ENCODE measurements at places on chromosomes 1 and 21. TPM values are rescaled to one million over a fixed set of nuclear protein-coding genes. Genes with fewer than 3 reads are reported as not detected.

The ZNF593OS gene
- total RNA-seq = not detected

The LAMB3 gene
- 6.1 TPM for total RNA-seq

The TMEM79 gene
- 0.83 TPM for total RNA-seq

The BRINP3 gene
- total RNA-seq = 0.26 TPM

The PLA2G2C gene
- not detected for total RNA-seq

The NIPAL3 gene
- 29.7 TPM for total RNA-seq

The JAM2 gene
- total RNA-seq = 30.9 TPM

The PLPP3 gene
- 80.0 TPM for total RNA-seq

The WDR47 gene
- total RNA-seq = 14.6 TPM

The RNF207 gene
- total RNA-seq = 58.2 TPM

DNA sequence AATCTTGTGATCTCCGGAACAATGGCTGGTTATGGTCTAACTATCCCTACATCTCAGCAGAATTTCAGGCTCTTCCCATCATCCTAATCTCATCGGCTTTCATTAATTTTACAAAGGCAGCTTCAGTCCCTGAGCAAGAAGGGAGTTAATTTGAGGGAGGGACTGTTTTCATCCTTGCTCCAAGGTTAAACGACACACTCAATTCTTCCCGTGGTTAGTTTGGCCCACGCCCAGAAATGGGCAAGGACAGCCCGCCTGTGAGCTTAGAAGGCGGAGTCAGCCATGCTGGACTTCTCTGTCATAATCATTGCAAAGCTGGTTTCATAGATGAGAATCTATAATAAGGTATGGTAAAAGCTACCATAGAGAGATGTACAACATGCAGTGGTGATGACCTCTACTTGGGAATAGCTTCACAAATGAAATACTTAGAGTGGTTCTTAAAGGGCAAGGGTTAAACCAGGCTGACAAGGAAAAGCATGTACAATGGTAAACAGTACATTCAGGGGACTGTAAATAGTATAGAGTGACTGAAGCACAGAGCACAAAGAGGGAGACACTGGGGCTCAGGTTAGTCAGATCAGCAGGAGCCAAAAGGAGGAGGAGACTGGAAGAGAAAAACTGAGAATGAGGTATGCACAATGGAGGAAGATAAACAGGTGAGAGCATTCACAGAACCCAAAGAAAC lies 108.8 kb downstream of the SMYD3 start:
- DNase-seq = no peak

DNA sequence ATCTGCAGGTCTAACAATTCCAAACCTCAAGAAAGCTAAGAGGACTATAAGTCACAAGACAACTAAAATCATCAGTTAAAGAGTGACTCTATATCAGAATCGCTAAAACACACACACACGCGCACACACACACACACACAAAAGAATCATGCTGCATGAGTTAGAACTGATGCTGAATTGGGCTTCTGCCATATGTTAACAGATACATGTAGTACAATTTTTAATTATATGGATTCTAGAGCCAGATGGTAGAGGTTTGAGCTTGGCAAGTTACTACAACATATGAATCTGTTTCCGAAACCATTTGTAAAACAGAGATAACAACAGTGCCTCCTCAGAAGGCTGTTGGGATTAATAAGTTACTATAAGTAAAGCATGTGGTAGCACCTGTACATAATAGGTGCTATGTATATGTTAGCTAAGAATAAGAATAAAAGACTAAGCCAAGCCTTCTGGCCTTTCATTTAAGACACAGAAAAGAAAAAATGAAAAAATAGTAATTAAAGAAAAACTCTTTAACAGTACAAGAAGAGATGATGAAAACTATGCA lies 17.9 kb downstream of the EPRS1 start:
- DNase-seq = no peak

DNA sequence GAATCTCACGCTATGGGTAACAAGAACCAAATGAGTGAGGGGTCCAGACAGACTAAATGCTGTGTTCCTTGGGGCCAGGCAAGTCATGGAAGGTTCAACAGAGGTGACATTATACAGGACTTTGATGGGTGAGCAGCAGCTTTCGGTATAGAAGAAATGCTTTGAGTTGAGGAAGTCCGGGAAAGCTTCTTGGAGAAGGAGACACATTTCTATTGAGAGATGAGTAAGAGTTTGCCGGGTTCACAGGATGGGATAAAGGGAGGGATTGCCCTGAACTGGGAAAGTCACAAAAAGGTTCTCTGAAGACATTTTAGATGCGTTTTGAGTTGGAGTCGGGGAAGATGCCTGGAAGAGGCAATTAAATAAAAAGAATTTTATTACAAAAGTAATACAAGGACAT lies 580 bp upstream of the AZIN2 start:
- DNase-seq = no peak

DNA sequence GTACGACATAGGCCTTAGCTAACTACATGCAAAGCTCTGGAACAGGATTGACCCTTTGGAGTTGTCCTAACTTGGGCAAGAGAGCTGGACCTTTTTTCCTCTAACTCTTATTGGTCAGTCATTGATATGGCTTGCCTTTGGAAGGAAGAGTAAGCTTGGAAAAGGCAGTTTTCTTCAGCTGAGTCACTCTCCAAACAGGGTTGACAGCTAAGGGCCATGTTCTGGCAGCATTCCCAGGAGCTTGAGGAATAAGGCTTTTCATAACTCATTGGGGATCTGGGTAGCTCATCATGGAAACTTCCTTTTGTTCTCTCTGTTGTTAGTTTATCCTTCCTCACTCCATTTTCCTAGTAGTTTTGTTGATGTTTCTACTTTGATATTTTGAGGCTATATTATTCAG lies 14.5 kb upstream of the ERRFI1 start:
- DNase-seq = peak; percentile 76

DNA sequence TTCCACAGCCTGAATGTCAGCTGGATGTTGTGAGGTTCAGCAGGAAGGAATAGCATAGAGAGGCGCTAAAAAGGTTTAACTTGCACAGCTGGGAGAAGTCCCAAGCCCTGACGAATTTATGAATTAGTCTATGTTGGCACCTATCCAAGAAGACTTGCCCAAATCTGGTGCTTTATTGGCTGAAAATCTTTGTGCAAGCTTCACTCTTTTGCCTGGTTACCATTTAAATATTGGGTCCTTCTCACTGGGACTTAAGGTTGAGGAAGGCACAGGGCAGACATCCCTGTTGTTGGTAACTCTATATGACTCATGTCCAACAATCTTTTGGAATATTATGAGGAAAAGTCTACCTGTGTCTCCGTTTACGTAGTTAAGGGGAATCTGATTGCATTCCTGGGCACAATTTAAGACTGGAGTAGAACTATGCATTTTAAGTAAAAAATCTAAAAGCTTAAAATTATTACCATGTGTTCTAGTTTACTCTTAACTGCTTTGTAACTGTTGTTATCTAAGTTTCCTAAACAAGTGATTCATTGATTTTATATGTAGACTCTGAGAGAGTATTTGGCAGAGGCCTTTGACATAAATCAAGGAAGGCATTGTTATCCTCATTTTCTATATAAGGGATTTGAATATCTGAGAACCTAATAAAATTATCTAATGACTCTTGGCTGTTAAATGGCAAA lies 181.7 kb upstream of the DPYD start:
- DNase-seq = no peak

GRCh38 chr1:182015360-182015759 lies 46.2 kb downstream of the ZNF648 start:
- no peak for DNase-seq

GRCh38 chr1:108570128-108570527 lies 10.2 kb downstream of the EEIG2 start:
- no peak for DNase-seq

DNA sequence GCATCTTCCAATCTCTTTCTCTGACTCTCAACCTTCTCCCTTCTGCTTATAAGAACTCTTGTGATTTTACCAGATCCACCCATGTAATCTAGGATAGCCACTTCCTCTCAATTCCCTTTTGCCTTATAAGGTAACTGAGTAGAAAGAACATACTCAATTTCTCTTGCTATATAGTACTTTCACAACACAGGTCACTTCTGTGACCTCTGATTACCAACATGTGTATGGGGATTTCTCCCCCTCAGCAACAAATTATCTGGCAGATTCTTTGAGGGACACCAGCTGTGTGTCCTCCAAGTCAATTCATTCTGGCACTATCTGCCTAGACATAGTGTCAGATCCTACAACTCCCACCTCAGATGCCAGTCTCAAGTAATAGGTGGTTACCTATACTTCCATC lies 62.5 kb downstream of the IL23R start:
- no peak for DNase-seq

DNA sequence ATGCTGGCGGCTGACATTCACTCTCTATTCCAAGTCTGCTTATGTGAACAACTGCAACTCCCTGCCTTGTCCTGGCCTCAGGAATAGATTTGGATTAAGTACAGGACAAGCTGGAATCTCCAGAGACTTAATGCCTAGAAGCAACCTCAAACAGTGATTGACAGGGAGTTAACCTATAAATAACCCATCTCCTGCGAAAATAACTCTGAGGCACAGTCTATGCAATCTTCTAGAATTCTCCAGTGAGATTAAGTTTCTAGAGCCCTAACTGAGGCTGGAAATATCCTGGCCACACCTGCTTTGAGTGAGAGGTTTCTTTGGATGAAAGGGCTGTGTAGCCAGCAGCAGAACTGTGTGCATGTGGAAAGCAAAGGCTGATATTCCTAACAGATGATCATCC lies 25.3 kb upstream of the ATP1A1 start:
- DNase-seq = no peak

DNA sequence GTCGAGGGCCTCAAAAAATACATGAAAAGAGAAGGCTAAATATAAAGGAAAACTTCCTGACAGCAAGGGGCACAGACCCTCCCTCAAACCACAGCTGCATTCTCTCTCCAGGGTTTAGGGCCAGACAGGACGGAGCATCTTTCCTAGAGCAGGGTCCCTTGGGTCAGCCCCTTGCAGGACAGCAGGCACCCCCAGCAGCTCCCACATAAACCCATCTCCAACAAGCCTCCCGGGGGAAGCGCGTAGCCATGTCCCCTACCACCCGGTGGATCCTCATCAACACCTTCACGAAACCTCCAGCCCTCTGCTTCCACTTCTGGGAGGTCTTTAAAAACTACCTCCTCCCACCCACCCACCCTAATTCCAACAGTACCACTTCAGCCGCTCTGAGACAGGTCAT lies 59.5 kb downstream of the CD46 start:
- no peak for DNase-seq

DNA sequence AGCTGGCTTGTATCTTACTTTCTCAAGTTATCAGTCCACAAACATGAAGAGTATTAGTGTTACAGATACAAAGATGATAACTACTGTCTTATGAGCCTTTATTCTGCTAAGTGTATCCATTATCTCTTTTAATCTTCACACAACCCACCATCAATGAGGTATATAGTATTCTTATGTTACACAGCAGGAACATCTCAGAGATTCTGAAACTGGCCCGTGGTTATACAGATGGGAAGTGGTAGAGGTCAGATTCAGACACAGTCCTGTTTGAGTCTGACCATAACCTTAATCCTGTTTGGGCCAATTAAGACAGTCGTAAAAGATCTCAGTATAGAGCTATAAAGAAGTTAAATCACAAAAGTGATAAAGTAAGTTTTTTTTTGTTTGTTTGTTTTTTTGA lies 5.1 kb upstream of the TMEM269 start:
- DNase-seq = no peak

DNA sequence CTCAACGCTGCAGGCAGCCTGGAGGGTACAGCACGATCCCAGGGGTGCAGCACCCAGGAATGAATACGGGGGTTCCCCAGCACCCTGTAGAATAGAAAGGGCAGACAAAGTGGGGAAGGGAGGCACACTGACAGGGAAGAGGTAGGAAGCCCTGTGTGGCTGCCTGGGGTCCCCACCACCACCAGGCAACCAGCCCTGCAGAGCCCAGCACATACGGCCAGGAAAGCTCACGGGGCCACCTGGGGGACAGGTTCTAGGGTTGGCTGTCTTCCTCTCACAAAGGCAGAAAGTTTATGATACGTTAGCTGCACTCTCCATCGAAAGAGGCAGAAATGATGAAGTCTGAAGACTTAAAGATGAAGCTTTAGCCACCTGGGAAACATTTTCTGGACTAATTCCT lies 52.5 kb downstream of the ARHGEF16 start:
- DNase-seq = no peak

GRCh38 chr1:75672528-75673393 lies 51.7 kb upstream of the ACADM start:
- no peak for DNase-seq

DNA sequence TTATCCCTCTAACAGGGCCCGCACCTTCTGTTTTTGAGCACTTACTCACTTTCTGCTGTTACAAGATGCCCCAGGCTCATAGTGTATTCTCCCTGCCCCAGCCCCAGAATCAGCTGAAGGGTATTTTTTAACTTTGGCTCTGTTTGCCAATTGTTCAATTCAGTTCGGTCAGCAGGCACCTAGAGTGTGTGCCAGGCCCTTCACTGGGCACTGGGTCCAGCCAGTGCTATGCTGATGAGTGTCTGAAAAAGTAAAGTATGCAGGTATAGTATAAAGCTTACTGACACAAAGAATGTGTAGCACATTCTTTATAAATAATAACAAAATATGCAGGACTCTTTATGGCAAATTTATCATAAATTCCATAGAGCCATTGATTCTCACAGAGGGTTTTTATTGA lies 35.0 kb downstream of the FHAD1 start:
- DNase-seq = no peak

DNA sequence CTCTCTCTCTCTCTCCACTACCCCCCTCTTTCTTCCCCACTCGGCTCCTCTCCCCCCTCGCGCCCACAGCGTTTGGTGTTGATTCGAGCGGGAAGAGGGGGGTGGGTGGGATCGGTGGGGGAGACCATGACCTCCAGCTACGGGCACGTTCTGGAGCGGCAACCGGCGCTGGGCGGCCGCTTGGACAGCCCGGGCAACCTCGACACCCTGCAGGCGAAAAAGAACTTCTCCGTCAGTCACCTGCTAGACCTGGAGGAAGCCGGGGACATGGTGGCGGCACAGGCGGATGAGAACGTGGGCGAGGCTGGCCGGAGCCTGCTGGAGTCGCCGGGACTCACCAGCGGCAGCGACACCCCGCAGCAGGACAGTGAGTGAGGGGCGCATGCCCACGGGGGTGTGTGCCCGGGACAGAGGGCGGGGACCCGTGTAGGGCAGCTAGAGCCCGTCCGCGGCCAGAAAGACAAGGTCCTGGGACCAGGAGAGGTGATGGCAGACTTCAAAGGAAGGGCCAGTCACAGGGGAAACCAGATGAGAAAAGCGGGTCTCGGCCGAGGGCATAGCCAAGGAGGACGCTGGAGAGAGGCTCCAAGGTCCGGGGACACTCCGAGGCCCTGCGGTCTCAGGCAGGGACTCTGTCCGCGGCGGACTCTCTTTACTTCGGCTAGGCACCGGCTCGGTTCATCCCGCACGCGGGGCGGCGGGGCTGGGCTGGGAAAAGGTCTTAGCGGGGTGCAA lies at the start of gene PRRX1:
TSS of gene PRRX1 (plus strand) at position 39 of the 735 bp plus-strand sequence. CDS start at position 127, 88 bp downstream.
- peak; percentile 73 for DNase-seq
